ENCODE measurements at places on chromosomes 4 and X. TPM values are rescaled to one million over a fixed set of nuclear protein-coding genes. Genes with fewer than 3 reads are reported as not detected.

- DNase-seq: no peak
Measured at GRCh38 chrX:151621422-151621821, 57.9 kb downstream of the PASD1 start.

- no peak for DNase-seq
Measured at GRCh38 chr4:109738104-109738872, 8.4 kb upstream of the PLA2G12A start.

DNA sequence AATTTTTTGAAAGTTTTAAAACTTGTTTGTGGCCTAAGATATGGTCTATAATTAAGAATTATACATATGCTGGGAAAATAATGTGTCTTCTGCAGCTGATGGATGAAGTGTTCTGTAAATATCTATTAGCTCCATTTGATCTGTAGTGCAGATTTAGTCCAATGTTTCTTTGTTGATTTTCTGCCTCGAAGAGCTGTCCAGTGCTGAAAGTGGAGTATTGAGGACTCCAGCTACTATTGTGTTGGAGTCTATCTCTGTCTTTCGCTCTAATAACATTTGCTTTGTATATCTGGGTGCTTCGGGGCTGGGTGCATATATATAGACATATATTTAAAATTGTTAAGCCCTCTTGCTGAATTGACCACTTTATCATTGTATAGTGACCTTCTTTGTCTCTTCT, 2127.3 kb downstream of the PCDH7 start:
- DNase-seq: peak; percentile 30

- peak; percentile 39 for DNase-seq
Measured at GRCh38 chrX:137428221-137428661, 137.7 kb upstream of the ZIC3 start.

GRCh38 chrX:53357799-53358530, 64.5 kb downstream of the SMC1A start:
- DNase-seq: peak; percentile 49

- DNase-seq: no peak
Measured at GRCh38 chr4:153335665-153336064, 8.8 kb upstream of the MND1 start.

GRCh38 chr4:134958862-134959261, 757.3 kb upstream of the PABPC4L start:
- DNase-seq: no peak

DNA sequence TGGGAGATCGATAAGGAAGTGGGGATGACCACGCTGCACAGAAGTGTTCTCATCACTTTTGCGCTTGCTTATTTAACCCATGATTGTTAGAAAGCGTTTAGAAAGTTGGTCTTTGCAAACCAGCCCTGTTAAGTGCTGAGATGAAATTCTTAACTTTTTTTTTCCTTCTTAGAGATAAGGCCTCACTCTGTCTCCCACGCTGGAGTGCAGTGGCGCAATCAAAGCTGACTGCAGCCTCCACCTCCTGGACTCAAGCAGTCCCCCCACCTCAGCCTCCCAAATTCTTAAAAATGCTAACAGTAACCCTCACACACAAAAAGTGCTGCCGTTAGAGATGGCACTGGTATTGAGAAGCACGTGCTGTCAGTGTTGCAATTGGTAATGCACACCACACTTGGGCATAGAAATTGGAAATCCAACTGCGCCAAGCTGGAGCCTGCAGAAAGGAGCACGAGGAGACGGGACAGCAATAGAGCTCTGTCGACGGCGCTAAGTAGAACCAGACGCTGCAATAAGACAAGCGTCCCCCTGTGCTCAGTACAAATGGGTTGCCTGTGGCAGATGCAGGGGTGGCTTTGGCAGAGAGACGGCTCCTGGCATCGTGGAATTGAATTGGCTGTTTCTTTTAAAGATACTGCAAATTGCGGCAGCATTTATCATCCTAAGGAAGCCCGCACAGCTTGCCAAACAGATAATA, 113.4 kb downstream of the TBL1X start:
- DNase-seq: no peak

DNA sequence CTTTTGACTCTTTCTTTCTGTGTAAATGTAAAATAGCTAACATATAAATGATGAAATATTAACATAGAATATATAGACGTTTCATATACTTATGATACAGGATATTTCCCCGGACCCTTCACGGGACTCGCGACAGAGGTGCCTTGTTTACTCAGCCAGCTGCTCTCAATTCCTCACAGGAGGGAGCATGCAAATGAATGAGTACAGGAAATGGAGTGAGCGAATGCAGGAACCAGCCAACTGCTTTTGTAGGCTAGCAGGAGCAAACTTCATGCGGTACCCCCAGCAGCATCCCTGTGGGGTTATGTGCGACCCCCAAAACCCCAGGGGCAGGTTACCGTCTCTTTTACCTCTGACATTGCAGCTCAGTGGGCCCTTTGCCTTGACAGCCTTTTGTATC, 110.3 kb upstream of the PDHA2 start:
- DNase-seq: peak; percentile 16

GRCh38 chr4:101711590-101712260, 78.8 kb upstream of the BANK1 start:
- no peak for DNase-seq

The EFHC2 gene
- 3.2 TPM for total RNA-seq

- DNase-seq: no peak
Measured at GRCh38 chrX:133151336-133151735, 54.4 kb upstream of the USP26 start.

- DNase-seq: peak; percentile 65
Measured at GRCh38 chr4:825971-826330, at the start of gene CPLX1. Gene CPLX1, minus strand, starts transcription at chr4:826129. Its CDS starts 1,607 bp downstream, at chr4:824522.

The ZNF827 gene
- total RNA-seq: 7.7 TPM

The GUCY1B1 gene
- 10.9 TPM for total RNA-seq

DNA sequence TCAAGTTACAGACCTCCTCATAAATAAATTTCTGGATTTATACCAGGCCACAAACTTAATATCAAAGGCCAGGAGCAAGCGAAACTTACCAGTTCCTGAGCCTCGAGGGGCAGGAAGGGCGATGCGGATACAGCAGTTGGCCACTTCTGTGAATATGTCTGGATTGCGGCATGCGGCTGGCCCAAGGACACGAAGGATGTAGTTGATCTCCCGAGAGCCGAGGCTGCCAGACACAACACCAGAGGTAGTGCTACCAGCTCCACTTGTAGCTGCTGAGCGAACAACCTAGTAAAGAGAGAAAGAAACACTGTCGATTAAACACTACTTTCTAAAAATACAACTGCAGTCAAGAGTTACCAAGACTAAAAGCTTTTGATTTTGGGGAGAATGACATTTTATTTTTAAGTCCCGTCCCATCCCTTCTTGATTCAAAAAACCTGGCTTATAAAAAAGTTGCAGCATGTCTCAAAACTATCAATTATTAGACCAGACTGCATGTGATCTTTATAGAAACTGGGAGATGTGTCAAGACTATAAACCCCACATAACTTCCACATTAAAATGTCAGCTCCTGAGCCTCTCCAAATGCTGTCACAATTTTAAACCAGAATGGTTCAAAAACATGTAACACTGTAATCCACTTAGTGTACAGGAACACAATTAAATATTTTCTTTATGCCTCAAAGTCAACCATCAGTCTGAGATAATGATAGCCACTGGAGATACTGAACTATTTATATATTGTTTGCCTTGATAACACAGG, 105.6 kb downstream of the HUWE1 start:
- no peak for DNase-seq

GRCh38 chr4:182418054-182418734, 175.0 kb downstream of the TENM3 start:
- DNase-seq: no peak

GRCh38 chrX:49930039-49930438, 7.6 kb downstream of the CLCN5 start:
- no peak for DNase-seq

DNA sequence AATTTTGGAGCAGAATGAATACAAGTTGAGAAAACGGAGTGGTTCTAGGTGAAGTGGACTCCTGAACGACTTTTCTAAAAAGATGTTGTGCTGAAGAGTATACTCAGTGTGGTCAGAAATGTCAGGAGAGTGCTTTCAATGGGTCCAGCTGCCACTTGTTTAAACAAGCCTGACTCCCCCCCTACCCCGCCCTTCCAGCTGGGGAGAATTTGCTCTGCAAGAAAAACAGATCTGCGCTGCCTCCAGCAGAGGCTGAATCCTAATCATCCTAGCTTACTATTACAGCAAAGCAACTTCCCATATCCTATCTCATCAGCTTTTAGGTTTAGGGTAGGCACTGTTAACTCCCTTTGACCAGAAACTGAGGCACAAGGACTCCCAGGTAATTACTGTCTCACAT, 1.9 kb downstream of the MAP3K15 start:
- DNase-seq: peak; percentile 40

DNA sequence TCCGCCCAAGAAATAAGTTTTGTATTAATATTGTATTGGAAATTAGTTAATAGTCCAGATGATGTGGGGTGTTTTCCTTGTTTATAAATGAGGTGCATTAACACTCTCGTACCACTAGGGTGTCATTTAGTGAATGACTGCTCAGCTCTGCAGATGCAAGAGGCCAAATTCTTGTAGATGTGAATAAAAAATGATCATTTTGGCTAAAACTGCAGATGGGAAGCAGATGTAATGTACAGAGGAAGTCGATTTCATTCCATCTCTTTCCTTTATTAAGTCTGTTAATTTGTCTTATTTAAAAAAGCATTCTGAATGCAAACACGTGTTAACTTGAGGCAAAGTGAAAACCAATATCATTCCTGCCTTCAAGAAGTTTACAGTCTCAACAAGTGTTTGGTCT, 108.1 kb downstream of the DHX15 start:
- peak; percentile 31 for DNase-seq

GRCh38 chr4:53589511-53589910, 1.8 kb downstream of the LNX1 start:
- DNase-seq: no peak

DNA sequence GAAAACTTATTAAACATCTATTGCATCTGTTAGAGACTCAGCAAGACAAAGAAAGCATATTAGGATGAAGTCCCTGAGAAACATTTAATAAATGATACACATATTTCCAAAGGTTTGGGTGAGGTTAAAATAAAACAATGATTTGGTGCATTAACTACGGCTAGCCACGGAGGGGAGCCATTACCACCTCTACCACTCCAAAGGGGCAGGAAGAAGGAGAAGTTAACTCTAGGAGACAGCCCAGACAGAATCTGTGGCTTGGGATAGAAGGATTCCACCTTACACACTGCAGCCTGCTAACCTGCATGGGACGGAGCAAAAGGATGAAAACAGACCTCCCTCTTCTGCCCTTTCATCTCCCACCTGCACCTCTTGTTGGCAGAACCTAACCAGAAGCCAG, 189.1 kb upstream of the C1QTNF7 start:
- peak; percentile 60 for DNase-seq

The IL15 gene
- not detected for total RNA-seq

DNA sequence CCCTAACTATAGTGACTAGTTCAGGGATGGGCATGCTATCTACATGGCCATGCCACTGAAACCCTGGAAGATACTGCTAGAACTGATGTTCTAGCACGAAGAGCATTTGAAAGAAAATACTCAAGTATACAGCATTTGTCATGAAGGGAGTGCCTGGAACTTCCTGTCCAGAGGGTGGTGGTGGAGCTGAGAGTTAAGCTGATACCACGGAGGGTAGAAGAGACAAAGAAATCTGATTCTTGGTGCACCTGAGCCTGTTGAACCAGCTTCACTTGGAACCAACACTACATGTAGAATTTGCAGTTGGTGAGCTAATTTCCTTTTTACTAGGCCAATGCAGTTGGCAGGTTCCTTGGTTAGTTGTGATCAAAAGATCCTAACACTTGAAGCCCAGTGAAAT, 116.4 kb downstream of the CCNG2 start:
- no peak for DNase-seq

GRCh38 chr4:21790438-21791029, 158.0 kb downstream of the KCNIP4 start:
- peak; percentile 10 for DNase-seq

DNA sequence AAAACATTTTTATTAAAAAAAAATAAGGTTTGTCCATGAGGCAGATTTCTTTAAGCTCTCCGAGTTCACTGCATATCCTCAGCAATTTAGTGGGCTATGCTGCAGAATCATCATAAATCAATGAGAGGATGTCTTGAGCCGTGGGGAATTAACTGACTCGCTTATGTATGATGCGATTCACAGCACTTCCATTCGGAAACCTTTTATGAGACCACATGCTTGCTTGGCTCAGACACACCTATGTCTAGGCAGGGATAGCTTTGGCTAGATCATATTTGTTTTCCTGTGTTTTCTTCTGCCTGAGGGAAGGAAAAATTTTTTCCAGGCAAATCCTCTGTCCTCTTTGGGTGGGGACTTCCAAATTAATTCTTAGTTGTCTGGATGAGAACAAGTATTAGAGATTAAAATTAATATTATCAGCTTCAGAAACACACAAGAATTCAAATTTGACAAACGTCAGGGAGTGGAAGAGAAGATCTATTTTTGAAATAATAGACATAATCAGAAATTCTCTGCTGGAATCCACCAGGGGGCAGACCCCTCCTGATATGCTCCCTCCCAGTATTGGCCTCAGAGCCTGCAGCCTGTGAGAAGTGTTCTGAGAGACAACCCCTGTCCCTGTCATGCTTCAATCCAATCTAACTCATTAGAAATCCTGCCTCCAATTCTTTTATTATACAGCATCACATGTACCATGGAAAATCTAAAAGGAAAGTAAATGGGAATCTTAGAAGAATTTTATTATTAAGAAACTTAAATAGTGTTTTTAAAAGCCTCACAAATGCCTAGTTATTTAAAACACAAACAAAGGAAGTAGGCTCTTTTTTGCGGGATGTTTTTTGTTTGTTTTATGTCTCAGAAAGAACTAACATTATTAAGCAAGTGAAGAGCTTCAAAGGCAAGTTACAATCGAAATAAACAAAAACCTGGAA, 345.1 kb upstream of the TACR3 start:
- peak; percentile 80 for DNase-seq

DNA sequence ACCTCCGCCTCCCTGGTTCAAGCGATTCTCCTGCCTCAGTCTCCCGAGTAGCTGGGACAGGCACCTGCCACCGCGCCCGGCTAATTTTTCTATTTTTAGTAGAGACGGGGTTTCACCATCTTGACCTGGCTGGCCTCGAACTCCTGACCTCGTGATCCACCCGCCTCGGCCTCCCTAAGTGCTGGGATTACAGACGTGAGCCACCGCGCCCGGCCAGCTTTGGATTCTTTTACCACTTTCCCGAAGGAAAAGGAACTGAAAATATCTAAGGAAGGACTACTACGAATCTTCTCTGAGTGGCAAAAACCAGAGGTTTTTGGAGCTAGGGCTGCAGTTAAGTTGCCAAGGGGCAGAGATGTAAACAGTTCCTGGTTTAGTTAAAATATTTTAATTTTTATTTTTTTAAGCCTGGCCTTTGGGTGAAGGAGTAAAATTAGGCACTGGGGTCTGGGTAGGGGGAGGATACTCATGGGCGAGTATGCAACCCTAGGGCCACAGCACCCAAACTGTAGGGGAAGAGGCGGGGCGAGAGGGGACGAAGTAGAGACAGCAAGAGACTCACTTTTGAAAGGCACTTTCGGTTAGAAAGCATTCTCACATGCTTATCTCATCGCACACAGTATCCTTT, 525 bp upstream of the CISD2 start:
- no peak for DNase-seq

DNA sequence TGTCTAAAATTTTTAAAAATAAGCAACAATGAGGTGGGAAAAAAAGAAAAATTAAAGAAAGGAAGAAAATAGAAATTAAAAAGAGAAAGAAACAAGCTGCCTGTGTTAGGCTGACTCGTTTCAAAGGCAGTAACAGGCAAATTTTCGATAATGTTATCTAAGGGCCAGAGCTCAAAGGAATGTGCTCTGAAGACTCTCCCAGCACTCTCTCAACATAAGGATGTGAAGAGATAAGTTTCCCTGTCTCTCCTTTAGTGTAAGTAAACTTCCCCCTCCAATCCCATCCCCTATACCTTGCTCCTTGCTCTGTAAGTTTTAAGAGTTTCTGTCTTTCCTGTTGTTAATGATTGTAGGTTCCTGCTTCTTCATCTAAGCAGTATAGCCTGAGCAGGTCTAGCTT, 172.8 kb downstream of the TEX13C start:
- no peak for DNase-seq

The SPARCL1 gene
- not detected for total RNA-seq

The TMPRSS11A gene
- total RNA-seq: not detected
